ENCODE measurements at places on chromosomes 2 and 18.

GRCh38 chr2:96664366-96664925 lies 21.9 kb downstream of the FER1L5 start:
- DNase-seq, result no peak

DNA sequence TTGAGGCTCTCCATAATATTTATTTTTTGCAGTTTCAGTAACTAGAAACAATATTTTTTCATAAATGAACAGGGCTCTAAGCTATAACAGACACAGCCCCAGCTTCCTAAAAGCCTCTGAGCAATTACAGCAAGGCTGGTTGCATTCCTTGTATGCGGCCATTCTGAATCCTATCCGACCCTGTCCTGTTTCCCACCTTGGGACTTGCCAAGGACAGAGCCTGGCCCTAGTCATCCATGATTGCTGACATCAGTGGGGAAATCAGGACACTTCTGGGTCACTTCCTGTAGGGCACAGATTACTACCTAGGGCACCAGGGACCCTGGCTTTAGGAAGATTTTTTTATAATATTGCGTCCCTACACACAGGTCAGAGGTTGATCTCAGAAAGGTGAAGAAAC lies 5.5 kb downstream of the TMEM177 start:
- no peak for DNase-seq

DNA sequence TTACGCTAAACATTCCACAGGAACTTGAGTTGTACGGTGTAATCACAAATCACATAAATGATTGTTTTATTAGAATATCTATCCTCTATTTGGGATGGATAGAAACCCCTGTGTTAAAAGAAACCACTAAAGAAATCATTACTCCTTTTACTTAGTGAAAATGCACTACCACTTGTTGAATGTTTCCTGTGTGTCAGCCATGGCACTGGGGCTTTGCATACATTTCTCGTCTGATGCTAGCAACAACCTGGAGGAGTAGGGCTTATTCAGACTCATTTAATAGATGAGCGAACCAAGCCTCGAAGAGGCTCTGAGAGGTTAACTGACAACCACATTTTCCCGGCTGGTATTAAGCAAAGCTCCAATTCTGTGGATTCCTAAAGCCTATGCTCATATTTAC lies 60.5 kb upstream of the PELI1 start:
- DNase-seq, result no peak

DNA sequence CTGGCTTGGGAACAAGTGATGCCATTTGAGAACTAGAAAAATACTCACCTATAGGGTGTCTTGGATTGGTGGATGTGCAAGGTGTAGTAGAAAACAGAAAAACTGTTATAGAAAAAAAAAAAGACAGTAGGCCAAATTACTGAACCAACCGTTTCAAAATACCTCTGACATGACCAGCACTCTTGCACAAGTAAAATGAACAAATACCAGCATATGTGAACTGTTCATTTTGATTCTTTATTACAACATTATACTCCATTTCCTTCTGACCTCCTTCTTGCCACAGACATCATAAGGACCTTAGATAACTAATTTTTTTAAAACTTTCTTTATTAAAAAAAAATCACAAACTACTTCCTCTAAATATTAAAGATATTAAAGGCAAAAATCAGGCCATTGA lies 125.5 kb downstream of the ATAD2B start:
- DNase-seq, result no peak

Measured in NCI-H1105 (cell line).